ENCODE measurements at places on chromosomes 1 and 21. TPM values are rescaled to one million over a fixed set of nuclear protein-coding genes. Genes with fewer than 3 reads are reported as not detected.

The EFCAB7 gene
- 1.4 TPM for polyA plus RNA-seq

The TMPRSS15 gene
- polyA plus RNA-seq: not detected

The MAN1A2 gene
- polyA plus RNA-seq: 23.1 TPM

The TEDDM1 gene
- not detected for polyA plus RNA-seq

The SLC35F3 gene
- polyA plus RNA-seq: 11.7 TPM

The TMEM125 gene
- 0.92 TPM for polyA plus RNA-seq

The MFAP2 gene
- polyA plus RNA-seq: 69.6 TPM

The WNT3A gene
- polyA plus RNA-seq: 0.07 TPM

The FAM72D gene
- polyA plus RNA-seq: 1.1 TPM

The GJA4 gene
- not detected for polyA plus RNA-seq

The GJC2 gene
- polyA plus RNA-seq: 0.63 TPM

- no peak for DNase-seq
These were observed 317.2 kb upstream of the DEPDC1 start for GRCh38 chr1:68814067-68814466.

GRCh38 chr1:217214551-217214950 lies 416.3 kb downstream of the GPATCH2 start:
- DNase-seq: no peak

GRCh38 chr1:995665-996633 lies 3.9 kb downstream of the HES4 start:
- DNase-seq: no peak

- DNase-seq: no peak
These were observed 22.1 kb downstream of the PAX7 start for GRCh38 chr1:18652791-18653190.

GRCh38 chr1:239539812-239540211 lies 153.4 kb downstream of the CHRM3 start:
- no peak for DNase-seq

GRCh38 chr1:196910215-196910614 lies 22.4 kb downstream of the CFHR4 start:
- no peak for DNase-seq

- DNase-seq: no peak
These were observed 20.7 kb upstream of the ZNF326 start for GRCh38 chr1:89974256-89974655.

- DNase-seq: no peak
These were observed 345.3 kb downstream of the LMX1A start for GRCh38 chr1:165011186-165011585.

DNA sequence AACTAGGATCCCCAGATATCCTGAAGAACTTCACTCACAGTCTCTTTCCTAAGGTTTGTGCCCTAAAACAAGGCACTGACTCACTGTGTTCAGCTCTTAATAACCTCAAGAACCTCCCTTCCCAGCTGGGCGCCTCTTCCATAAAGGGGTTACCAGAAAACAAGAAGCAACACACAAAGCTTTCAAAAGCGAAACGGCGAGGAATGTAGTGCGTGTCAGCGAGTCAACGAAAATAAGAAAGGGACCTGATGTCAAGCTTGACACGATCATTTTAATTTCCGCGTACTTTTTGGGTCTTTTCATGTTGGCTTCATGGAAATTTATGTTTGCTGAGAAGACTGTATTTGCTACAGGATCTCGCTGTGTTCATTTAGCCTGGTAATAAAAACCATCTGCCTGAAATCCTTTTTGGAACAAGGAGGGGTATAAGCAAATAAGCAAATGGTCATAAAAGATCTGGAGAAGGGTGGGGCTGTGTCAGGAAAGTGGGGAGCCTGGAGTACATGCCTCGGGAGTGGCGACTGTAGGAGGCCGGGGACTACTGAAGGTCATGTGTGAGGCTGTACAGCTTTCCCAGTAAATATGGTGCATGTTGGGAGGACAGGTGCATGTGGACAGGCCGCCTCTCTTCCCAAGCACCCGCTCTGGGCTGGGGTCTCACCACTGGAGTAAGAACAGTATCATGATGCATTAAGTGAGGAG lies 11.4 kb upstream of the CLDN14 start:
- no peak for DNase-seq

- no peak for DNase-seq
These were observed 356.9 kb downstream of the DPYD start for GRCh38 chr1:97563926-97564325.

- no peak for DNase-seq
These were observed 79.9 kb downstream of the PRDM2 start for GRCh38 chr1:13779930-13780329.

DNA sequence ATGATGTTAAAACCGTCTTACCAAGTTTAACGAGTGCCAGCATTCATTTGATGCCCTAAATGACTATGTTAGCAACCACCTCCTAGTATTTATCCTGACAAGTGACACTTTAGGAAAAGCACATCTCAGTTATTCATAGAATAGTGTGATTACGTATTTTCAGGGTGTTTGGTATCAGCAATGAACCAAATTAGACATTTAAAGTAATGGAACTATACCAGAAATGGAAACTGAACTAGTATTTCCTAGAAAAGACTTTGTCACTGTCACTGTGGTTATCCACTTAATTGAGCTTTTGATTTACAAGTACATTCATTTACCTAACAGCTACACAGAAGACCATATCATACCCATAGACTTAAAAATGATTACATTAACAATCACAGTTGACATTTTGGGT lies 3.6 kb upstream of the IL12RB2 start:
- no peak for DNase-seq

GRCh38 chr1:207868251-207868773 lies 42.6 kb downstream of the CD34 start:
- no peak for DNase-seq

DNA sequence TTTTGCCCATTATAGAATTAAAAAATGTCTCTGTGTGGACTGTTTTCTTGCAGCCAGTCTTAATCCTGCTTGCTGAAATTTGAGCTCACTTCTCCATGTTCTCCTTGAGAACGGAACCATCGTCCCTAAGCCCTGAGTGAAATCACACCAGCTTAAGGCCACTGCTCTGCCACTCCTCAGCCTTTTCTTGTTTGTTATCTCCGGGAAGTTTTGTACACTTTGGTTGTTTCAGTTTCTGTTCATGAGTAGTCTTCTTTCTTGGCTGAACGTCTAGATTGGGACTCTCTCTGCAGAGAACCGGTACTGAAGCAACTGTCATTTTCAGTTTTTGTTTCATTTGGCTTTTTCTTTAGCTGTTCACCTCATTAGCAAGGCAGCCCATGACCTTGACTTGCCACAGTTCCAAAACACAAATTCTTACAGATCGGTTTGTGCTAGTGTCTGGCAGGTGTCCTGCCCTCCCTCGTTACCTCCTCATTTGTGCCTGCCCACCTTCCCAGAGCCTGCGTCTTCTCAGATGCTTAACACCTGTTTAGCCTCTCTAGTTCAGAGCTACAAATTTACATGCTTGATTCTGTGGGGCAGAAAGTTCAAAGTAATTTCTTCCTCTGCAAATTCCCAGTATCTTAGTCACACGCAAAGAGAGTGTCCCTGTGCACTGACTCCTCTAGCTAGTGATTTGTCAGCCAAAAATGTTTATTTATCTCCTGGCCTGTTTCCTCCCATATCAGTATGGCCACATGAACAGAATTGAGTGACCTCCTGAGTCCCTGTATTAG lies 12.4 kb downstream of the PSEN2 start:
- no peak for DNase-seq

- DNase-seq: no peak
These were observed 58.2 kb downstream of the HSD3B1 start for GRCh38 chr1:119565131-119565772.

- no peak for DNase-seq
These were observed 29.3 kb downstream of the PIK3CD start for GRCh38 chr1:9680828-9681227.

DNA sequence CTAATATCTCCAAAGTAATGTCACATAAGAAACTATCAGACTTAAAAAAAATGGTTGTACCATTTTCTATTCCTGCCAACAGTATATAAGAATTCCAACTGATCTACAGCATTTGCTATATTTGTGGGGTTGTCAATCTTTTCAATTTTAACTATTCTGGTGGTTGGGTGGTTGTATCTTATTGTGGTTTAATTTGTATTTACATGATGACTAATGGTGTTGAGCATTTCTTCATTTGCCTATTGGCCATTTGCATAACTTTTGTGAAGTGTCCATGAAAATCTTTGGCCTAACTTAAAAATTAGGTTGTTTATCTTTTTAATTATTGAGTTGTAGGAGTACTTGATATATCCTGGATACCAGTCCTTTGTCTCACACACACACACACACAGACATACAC lies 26.2 kb upstream of the LRP8 start:
- no peak for DNase-seq

DNA sequence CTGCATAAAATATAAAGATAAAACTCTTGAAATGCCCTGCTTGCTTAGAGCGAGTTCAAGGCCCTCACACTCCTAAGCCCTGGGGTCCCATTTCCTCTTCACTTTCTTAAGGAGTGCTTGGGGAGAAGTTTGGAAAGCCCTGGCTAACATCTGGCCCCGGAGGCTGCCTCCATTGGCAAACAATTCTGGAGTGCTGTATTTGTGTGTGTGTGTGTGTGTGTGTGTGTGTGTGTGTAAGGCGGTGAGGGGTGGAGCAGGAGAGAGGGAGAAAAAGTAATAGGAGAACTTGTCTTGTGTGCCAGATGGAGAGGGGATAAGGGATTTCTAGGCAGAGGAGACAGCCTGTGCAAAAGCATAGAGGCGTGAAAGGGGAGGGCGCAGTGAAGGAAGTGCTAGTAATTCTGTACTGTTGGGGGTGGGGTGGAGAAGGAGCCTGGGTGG lies 578 bp upstream of the TRIM62 start:
- DNase-seq: no peak

GRCh38 chr1:30609999-30610345 lies 113.4 kb downstream of the MATN1 start:
- no peak for DNase-seq

GRCh38 chr1:8477166-8477982 lies 159.5 kb downstream of the SLC45A1 start:
- DNase-seq: no peak

GRCh38 chr1:197619008-197619640 lies 156.2 kb downstream of the DENND1B start:
- DNase-seq: no peak

DNA sequence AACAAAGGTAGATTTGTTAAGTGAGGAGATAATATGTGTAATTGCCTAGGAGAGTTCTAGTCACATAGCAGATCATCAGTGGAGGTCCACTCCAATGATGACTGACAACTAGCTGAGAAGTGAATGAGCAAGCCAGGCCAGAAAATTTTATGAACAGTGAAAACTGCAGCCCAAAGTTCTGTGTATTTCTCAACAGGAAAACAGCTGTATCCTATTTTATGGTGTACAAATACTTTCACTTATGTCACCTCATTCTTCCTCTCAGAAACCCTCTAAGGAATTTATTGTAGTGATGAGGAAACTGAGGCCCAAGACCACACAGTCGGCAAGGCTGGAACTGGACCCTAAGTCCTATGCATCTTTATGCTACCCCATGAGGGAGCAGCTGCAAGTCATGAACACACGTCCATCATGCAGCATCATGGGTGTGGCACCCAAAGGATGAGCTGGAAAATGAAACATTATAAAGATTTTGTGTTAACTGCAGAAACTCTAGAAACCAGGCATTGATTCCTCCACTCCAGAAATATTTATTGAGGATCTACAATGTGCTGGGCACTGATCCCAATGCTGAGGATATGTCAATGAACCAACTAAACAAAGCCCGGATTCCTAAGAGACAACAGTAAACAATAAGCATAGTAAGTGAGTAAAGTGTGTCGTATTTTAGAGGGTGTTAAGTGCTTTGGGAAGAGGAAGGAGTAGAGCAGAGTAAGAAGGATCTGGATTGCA lies 99.5 kb upstream of the DUSP10 start:
- DNase-seq: no peak

DNA sequence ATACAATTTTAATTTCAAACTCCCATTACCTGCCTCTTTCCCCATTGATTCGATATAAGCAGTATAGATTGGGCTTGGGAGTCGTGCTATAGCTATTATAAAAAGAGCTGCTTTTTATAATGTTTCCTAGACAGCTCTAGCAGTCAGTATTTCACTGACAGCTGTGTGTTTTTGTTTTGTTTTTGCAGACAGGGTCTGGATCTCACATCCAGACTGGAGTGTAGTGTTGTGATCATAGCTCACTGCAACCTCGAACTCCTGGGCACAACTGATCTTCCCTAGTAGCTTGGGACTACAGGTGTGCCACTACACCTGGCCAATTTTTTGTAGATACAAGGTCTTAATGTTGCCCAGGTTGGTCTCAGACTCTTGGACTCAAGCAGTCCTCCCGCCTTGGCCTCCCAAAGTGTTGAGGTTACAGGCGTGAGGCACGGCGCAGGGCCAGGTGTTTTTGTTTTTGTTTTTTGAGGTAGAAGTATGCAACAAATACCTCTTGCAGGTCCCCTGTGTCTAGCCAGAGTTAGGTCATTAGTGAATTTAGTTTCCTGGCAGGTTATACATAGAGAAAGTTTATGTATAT lies 1.7 kb downstream of the NASP start:
- no peak for DNase-seq

GRCh38 chr21:16492892-16493291 lies 763.1 kb downstream of the USP25 start:
- no peak for DNase-seq

Measured in keratinocyte (primary cell).